ENCODE measurements at places on chromosomes 16 and 17. TPM values are rescaled to one million over a fixed set of nuclear protein-coding genes. Genes with fewer than 3 reads are reported as not detected.

Gene KRTAP3-2
- total RNA-seq = not detected

Gene PDPK1
- total RNA-seq = 86.0 TPM

DNA sequence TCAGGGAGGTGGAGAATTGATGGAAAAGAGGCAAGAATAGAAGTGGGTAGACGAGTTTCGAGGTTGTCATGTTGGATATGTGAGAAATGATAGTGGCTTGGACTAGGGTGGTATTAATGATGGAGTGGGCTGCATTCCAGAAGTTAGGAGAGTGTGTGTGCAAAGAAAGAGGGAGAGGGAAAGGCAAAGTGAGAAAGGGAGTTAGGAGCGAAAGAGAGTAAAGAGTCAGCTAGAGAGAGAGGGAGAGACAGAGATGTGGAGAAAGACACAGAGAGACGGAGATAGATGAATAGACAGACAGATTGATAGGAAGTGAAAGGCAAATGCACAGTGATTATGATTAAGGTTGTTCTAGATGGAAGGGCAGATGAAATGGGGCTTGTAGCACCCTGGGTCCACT, 5.4 kb upstream of the GPR139 start:
- no peak for DNase-seq

Gene ABCC11
- not detected for total RNA-seq

DNA sequence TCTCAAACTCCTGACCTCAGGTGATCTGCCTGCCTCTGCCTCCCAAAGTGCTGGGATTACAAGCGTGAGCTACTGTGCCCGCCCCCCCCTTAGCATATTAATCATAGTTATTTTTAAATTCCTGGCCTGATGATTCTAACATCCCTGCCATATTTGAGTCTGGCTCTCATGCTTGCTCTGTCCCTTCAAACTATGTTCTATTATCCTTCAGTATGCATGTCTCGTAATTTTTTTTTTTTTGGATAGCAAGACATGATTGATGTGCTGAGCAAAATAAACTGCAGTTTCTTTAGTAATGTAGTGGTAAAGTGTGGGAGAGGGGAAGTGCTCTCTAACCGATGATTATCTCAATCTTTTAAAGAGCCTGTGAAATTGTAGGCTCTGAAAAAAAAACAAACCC, 34.3 kb upstream of the TMEM92 start:
- no peak for DNase-seq

DNA sequence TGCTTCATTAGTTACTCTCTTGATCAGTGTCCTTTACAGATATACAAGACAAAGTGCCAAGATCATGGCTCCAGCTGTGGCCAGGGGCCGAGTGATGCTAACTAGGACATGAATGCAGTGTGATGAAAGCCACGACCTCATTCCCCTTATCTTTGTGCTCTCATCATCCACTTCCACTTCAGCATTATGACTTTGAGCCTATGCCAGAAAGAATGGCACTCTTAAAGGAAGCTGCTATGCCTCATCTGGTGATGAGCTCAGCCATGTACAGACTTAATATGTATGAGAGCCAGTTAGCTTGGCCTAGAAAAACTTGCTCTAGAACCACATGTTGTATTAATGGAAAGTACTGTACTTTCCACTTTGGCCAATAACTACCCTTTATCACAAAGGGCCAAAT, 179.1 kb downstream of the TOX3 start:
- no peak for DNase-seq

Gene TMIGD1
- total RNA-seq = not detected

DNA sequence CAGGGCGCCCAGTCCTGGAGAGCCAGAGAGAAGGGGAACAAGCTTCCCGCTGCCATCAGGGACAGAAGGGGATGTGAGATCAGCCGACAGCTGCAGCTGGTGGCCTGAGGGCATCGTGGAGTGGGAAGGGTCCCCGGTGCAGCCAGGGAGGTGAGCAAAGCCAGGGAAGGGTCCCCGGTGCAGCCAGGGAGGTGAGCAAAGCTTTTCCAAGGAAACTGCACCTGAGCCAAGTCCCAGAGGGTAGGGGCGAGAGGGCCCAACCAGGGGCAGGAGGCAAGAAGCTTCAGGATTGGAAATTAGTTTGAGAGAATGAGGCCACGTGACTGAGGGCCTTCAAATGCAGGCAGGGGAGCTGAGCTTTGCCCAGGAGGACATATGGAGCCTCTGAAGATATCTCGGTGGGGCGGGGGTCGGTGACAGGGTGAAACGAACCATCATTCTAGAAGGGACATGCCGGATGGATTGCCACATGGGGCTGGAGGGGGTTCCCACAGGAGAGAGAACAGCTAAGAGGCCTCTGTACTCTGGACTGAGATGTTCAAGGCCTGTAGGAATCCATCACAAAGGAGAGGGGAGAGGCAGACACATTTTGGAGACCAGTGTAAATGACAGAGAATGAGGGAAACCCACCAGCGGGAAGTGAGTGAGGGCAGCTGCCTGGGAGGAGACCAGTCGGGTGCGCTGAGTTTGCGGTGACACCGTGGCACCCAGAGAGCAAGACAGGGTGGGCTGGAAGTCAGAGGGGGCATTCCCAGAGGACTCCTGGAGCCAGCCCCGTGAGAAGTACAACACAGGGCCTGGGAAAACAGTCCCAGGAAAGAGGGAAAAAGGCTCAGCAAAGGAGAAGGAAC, 31.4 kb upstream of the RPH3AL start:
- DNase-seq = no peak

- DNase-seq = no peak
Observed at GRCh38 chr16:2085669-2086068, 37.9 kb downstream of the TSC2 start.

DNA sequence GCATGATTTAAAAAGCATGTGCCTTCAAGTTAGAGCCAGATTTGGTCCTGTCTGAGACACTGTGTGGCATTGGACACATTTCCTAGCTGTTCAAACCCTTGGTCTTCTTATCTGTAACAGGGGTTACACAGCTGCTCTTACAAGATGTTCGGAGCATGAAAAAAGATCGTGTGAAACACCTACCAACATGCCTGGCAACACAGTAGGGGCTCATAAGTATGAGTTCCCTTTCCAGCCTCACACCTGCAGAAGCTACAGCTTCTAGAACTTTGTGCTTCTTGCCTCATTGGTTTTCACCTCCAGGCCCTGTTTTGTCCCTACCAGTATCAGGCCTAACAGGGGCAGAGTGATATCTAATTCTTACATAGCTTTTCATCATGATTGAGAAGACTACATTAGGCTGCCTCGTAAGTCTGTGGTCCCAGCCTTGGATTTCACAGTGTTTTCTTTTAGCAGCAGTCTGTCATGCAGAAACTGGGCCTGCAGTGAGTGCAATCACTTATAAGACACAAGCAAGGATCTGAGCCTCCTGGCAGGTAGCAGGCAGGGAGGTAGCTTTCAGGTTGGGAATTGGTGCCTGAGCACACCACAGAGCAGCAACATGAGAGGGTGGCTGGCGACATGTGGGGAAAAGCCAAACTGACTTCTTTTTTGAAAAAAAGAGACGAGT, 78.8 kb downstream of the CCDC182 start:
- DNase-seq = peak; percentile 57

DNA sequence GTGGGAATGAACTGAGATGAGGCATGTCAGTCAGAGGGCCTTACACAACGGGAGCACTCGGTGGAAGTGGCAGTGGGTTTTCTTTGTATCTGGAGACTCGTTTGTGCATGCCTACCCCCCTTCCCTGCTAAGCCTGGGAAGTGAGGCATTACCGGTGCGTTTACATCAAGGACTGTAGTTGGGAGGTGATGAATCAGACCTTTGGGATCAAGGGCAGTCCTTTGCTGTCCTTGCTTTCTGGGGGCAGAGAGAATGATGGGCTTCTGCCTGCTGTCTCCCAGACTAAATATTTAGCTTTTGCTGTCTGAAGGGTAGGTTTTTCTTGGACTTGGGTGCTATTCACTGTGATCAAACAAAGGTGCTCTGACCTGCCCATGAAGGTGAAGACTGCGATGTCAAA, 83.0 kb downstream of the WWP2 start:
- DNase-seq = no peak
